ENCODE measurements at places on chromosomes 11 and 22.

- DNase-seq: no peak
Observed at GRCh38 chr22:17366329-17366728, 2.9 kb upstream of the CECR2 start.

GRCh38 chr22:25881210-25881755 lies 139.3 kb downstream of the MYO18B start:
- no peak for DNase-seq

GRCh38 chr11:42972741-42973140 lies 339.1 kb upstream of the API5 start:
- DNase-seq: no peak

GRCh38 chr22:39457556-39458443 lies 988 bp downstream of the MGAT3 start:
- DNase-seq: no peak

DNA sequence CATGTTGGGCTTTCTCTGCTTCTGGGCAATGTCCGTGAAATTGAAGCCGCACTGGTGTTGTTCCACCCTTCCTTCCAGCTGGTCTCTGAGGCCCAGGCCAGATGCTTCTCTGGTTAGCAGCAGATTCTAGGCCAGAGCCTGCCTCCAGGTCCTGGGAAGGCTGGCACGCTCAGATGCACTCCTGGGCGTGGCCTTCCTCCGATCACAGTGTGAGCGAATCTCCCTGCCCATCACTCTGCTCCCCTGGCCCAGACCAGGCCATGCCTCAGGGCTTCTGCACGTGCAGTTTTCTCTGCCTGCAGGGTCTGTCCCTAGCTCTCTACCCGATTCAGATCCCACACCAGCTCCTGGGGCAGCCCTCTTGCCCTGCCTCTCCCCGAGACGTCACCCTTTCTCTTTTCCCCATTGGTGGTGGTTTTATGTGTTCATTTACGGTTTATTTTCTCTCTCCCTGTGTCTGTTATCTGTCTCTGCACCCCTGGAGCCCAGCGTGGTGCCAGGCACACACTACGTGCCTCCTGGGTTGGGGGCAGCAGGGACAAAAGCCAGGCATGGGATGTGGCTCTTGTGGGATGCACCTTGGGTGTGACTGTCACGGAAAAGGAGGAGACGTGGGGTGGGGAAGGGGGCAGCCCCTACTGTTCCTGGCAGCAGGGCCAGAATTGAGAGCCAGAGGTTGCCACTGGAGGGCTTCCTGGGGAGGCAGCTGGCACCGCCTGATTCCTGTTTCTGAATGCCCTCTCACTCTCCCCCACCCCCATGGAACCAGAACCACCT lies 66.0 kb downstream of the KCNQ1 start:
- DNase-seq: no peak

DNA sequence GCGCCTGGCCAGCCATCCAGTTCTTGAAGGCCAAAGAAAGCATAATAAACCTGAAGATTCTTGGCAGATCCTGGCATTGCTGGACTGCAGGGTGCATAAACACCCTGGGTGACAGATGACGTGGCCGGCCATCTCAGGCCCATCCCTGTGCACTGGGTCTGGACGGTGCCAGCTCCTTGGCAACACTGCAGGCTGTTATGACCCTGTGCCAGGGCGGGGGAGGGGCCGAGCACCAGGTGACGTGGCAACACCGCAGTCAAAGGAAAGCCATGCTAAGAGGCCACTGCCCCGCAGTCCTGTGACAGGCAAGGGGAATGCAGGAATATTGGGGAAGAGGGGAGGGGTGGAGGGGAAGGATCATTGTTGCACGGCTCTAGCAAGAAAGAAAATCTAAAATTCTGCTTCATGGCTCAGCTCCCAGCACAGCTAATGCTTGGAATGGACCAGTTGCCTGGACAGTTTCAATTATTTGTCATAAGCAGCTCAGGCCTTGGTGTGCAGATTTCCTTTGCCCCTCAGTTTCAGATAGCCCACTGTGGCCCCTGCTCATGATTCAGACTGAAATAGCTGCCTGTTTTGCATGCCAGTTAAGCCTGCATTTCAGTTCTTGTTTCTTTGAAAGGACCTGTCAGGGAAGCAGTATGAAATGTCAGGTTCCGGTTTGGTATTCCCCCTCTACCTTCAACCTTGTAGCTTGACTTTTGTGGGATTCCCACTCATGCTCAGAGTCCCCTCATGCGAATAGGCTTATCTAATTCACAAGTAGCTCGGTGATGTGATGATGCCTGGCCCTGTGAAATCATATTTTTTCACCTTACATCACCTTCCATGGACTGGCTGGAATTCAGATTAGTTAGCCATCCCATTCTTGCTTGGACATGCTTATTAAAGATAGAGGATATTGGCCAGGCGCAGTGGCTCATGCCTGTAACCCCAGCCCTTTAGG lies 29.7 kb upstream of the DDX6 start:
- DNase-seq: no peak

DNA sequence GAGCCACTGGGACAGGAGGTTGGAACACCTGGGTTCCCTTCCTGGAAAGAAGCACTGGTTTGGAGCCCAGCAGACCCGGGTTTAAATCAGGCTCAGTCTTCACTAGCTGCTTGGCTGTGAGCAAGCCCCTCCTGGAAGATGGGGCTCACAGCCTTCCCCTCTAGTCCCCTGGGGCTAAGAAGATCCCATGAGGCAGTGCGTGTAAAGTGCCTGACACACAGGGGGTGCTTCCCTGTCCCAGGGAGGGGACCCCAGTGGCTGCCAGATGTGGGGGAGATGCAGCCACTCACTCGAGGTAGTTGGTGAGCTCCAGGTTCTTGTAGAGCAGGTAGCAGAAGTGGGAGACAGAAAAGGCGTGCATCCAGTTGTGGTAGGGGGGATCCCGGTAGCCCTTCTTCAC lies 93.2 kb downstream of the PDE2A start:
- no peak for DNase-seq

- DNase-seq: no peak
Observed at GRCh38 chr22:32713737-32714457, 87.6 kb upstream of the TIMP3 start.

DNA sequence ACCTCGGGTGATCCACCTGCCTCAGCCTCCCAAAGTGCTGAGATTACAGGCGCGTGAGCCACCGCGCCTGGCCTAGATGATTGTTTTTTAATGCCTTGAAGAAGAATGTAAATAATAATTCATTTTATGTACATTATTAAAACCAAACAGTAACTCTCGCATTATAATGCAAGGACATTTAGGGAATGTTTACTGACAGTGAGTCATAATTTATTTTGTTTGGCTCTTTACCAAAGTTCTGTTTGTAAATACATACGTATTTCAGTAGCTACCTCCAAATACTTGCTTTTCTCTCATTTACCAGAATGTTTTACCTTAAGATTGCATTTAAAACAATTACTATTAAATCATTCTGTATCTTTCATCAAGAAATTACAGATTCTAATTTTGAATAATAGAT lies 3.0 kb downstream of the RAB39A start:
- no peak for DNase-seq

GRCh38 chr11:58142761-58143160 lies 17.4 kb upstream of the OR9I1 start:
- DNase-seq: no peak

DNA sequence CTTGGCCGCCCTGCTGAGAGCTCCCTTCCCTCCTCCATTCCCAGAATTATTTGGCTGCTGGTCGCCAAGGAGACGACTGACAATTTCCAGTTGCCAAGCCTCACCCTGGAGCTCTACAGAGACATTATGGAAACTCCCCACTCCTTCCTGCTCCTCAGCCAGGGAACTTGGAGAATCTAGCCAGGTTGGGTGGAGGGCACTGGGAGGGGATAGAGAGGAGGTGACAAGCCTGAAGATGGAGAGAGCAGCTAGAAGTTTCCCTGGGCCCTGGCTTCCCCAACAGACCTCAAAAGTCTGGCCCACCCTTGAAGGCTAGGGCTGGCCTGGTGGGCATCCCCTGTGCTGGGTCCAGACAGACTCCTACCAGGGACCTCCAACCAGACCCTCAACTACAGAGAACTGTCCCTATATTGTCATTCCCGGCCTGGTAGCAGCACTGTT lies 6.7 kb upstream of the VSIG10L2 start:
- no peak for DNase-seq

DNA sequence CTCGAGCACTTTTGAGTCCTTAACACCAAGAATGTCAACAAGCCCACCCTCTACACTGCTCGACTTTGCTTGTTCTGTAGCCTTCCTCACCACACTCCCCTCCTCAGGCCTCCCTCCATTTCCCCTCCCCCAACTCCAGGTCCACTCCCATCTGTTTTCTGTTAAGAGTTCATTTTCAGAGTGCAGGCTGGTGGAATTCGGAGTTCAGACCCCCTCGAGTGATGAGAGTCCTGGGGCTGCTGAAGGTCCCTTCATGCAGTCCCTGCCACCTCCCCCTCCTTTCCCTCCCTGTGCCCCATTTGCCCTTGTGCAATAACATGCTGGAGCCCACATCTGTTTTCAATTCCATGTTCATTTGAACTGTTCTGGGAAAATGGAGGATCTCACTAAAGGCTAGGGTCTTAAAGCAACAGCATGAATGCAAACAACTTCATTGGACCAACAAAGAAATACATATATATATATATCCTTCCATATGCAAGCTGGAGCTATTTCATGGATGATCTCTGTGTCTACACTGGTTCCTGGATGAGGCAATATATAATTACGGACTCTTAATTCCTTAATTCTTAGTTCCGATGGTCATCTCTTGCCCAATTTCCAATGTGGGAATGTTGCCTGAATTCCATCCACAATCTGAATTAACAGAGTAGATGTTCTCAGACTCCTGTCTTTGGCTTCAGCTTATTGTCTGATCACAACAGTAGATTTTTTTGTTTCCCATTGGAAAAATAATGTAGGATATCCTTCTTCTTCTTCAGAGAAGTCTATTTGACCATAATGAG lies 340.4 kb downstream of the ETS1 start:
- no peak for DNase-seq

GRCh38 chr11:2305140-2305778 lies 3.4 kb downstream of the TSPAN32 start:
- peak; percentile 67 for DNase-seq

- DNase-seq: no peak
Observed at GRCh38 chr11:121476379-121477032, 23.7 kb upstream of the SORL1-AS1 start.

GRCh38 chr22:48821727-48822126 lies 1005.9 kb downstream of the BRD1 start:
- DNase-seq: no peak

- no peak for DNase-seq
Observed at GRCh38 chr11:76723548-76723947, 53.0 kb upstream of the LRRC32 start.

DNA sequence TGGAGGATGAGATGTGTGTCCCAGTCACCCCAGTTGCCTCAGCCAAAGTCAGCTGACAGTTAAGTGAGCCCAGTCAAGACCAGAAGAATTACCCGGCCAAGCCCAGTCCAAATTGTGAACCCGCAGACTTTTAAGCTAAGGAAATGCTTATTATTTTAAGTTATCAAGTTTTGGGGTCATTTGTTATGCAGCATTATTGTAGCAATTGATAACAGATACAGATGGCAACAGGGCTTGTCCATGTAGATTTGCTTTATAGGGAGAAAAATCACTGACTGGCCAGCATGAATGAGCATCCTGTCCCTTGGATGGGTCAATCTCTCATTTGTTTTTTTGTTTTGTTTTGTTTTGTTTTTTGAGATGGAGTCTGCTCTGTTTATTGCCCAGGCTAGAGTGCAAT lies 22.9 kb downstream of the SDHAF2 start:
- no peak for DNase-seq

DNA sequence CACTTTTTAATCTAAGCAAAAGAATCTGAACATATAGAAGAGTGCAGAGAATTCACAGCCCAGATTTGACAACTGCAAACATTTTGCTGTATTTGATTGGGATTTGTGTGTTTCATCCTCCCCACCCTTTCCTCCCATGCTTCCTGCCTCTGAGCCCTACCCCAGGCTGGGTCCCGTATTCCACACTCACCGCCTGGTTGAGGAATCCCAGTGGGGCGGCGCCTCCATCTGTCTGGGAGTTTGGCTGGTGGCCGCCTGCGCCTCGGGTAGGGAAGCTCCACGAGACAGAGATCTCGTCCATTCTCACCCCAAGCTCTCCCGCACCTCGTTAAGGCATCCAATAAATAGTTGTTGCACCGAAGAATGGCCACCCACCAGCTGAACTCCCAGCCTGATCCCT lies 105.9 kb upstream of the SLC22A12 start:
- no peak for DNase-seq

- no peak for DNase-seq
Observed at GRCh38 chr22:49629261-49629570, 198.5 kb downstream of the BRD1 start.

DNA sequence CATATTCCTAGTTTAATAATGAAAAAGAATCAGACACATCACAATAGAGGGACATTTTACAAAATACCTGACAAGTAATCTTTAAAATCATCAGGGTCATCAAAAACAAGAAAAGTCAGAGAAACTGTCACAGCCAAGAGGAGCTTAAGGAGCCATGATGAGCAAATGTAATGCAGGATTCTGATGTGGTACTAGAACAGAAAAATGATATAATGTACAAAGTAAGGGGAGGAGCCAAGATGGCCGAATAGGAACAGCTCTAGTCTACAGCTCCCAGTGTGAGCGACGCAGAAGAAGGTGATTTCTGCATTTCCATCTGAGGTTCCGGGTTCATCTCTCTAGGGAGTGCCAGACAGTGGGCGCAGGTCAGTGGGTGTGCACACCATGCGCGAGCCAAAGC lies 198.0 kb upstream of the FAT3 start:
- DNase-seq: no peak

DNA sequence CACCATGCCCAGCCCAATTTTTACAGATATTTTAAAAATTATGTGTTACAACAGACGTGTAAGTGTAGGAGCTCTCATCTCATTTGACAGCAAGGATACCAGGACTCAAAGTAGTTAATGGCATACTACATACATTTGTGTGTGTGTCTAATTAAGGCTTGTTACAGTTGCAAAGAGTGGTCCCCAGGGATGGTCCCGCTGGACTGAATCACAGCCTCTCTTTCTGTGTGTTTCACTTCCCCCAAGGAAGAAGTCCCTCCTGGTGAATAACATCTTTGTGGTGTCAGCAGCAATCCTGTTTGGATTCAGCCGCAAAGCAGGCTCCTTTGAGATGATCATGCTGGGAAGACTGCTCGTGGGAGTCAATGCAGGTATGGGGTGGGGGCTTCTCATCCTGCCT lies 17.2 kb downstream of the SLC2A11 start:
- no peak for DNase-seq

GRCh38 chr11:88886796-88887195 lies 179.0 kb downstream of the GRM5 start:
- DNase-seq: peak; percentile 1

- DNase-seq: no peak
Observed at GRCh38 chr11:71489311-71490043, 36.5 kb downstream of the NADSYN1 start.

GRCh38 chr11:132971351-132971750 lies 561.0 kb downstream of the OPCML start:
- DNase-seq: no peak

GRCh38 chr22:44571566-44572413 lies 73.8 kb upstream of the RTL6 start:
- no peak for DNase-seq

DNA sequence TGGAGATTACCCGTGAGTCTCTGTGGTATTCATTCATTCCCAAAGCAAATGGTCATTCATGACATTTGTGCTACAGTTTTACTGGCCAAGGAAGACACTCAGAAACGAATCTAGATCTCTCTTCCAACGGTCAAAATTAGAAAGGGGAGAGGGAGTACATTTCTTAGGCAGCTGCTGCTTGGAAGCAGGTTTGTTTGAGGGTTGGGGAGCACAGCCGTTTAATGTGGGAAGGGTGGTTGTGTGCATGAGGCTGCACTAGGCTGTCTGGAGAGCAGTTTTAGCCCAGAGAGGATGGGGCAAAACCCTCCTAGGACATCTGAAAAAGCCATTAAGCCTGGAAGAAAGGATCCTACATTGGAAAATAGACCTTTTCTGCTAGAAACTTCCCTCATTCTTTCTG lies 29.7 kb upstream of the TIMP3 start:
- no peak for DNase-seq
